ENCODE measurements at places on chromosomes 12 and 14.

DNA sequence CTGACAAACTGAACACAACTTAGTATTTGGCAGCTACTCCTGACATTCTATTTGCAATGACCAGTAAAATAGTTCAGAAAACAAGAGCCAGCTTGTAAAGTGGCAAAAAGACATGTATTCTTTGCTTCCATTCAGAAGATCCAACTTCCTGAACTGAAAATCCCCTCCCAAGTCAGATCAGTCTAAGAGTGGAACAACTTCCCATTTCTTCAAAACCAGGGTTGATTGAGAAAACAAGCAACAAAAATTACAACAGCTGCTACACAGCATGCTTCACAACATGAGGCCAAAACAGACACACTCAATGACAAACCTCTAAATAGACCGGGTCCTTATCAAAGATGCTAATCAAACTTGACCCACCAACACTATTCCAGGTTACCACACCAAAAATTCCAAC, 40.3 kb downstream of the CIT start:
- DNase-seq = no peak

DNA sequence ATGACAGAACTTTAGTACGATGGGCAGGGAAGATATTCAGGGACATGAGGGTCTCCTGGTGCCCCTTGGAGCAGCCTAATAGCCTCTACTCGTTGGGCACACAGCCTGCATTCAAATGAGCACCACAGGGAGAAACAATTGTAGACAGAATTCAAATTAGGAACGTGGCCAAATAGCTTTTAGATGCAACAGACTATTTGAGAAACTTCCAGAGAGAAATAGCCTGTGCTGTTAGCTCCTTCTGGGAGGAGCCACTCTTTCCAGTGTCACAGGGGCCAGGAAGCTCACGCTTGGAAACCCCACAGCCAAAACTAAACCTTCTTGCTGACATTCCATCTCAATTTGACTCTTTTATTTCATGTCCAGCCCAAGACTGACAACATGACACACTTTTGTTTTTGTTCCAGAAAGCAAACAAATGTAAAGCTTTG, 114.5 kb downstream of the RPAP3 start:
- no peak for DNase-seq

GRCh38 chr12:14893506-14894250, 8.0 kb upstream of the MGP start:
- no peak for DNase-seq

DNA sequence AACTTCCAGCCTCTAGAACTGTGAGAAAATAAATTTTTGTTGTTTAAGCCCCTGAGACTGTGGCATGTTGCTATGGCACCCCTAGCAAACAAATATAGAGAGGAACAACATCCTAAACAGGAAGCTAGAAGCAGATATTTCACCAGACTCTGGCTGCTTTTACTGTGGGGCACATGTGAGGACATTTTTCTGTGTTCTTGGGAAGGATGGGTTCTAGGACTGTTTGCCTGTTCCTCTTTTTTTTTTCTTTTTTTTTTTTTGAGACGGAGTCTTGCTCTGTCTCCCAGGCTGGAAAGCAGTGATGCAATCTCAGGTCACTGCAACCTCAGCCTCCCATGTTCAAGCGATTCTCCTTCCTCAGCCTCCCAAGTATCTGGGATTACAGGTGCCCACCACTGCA, 4.2 kb upstream of the HRK start:
- DNase-seq = no peak

DNA sequence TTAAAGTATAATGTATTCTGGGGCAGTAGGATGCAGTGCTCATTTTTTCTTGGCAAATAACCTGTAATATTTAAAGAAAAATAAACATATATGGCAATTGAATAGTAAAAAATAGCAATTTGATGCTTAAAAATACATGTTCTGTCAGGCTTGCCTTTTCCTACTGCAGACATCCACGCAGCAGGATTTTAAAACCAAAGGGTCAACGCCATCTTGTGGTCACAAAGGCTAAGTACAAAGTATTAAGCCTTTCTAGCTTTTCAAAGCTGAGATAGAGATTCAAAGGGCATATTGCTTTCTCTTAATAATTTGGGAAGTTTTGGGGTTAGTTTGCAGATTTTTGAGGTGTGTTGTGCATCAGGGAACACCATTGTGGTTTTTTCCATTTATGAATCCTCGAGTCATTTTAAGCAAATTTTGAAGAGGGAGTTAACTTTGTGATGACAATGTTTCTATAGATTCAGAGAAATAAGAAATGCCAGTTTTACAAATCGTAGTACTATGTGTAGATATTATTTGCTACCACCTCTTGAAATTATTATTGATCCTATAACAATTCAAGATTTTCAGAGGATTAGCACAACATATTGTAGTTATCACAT, 4.7 kb upstream of the CCER1 start:
- no peak for DNase-seq

DNA sequence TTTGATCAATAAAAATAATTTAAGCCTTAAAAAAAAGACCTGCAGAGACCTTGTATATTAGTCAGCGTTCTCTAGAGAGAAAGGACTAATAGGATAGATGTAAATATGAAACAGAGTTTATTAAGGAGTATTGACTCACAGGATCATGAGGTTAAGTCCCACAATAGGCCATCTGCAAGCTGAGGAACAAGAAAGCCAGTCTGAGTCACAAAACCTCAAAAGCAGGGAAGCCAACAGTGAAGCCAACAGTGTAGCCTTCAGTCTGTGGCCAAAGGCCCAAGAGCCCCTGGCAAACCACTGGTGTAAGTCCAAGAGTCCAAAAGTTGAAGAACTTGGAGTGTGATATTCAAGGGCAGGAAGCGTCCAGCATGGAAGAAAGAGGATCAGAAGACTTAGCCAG, 66.3 kb downstream of the TBX5 start:
- no peak for DNase-seq

All from Right ventricle myocardium superior (tissue), 1 donor.